ENCODE measurements at places on chromosomes 6 and 20. TPM values are rescaled to one million over a fixed set of nuclear protein-coding genes. Genes with fewer than 3 reads are reported as not detected.
A peak's percentile ranks its signal among the peaks of the same experiment; 100 is the strongest.

CHRNA4 gene
- not detected for total RNA-seq

DNA sequence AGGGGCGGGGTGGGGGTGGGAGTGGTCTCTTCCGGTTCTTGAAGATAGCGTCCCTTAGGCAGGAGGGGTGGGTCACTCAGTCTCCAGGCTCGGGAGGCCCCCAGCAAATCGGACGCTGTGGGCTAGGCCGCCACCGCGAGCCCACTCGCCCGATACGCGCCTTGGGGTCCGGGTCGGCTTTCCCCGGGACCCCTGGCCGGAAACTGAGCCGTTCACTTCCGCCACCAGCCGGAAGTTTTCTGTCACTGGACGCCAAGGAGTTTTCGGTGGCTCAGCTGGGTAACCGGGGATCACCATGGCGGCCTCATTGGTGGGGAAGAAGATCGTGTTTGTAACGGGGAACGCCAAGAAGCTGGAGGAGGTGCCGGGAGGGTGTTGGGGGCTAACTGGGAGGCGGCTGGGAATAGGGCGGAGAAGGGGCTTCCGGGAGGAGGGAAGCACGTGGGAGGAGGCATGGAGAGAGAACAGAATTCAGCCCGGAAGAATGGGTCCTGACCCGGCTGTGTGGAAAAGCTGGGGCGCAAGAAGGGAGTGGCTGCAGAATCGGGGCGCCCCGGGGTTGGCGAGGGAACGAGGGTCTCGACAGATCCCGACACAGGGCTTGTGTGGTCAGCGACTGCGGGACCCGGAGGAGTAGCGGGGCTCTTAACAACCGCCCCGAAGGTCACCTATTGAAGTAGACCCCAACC lies at the start of gene ITPA:
Gene ITPA, plus strand, starts transcription at position 242 of the 689 bp plus-strand sequence. Its CDS starts 54 bp downstream, at position 296.
- DNase-seq, result peak; percentile 45

- DNase-seq, result peak; percentile 22
Measured at GRCh38 chr20:4592316-4593148, 129.2 kb upstream of the PRND start.

CLDN20 gene
- total RNA-seq, result not detected

SLC32A1 gene
- total RNA-seq, result not detected
